Fibroblast of gingiva (primary cell): ENCODE measurements at places on chromosomes 7 and 10.
A peak's percentile ranks its signal among the peaks of the same experiment; 100 is the strongest.

GRCh38 chr10:15609246-15609645, 110.5 kb downstream of the ITGA8 start:
- peak; percentile 17 for DNase-seq

DNA sequence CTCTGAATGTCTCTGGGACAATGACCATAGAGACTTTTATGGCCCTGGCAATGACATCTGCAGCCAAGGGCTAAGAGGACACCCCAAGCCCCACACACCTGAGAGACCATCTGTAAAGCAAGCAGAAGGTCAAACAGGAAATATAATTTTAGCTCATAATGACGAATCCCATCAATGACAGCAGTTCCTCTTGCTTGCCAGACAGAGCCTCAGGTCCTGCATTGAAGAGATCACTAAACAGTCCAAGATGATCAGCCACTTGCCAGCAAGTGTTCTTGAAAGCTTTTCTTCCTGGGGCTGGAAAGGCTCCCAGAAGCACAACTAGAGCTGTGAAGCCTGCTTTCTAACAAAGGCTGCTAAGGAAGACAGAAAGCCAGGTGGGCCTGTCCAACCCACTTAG, 993.7 kb upstream of the AUTS2 start:
- no peak for DNase-seq

- DNase-seq, result no peak
Observed at GRCh38 chr10:133438711-133439273, 14.4 kb upstream of the SPRN start.

DNA sequence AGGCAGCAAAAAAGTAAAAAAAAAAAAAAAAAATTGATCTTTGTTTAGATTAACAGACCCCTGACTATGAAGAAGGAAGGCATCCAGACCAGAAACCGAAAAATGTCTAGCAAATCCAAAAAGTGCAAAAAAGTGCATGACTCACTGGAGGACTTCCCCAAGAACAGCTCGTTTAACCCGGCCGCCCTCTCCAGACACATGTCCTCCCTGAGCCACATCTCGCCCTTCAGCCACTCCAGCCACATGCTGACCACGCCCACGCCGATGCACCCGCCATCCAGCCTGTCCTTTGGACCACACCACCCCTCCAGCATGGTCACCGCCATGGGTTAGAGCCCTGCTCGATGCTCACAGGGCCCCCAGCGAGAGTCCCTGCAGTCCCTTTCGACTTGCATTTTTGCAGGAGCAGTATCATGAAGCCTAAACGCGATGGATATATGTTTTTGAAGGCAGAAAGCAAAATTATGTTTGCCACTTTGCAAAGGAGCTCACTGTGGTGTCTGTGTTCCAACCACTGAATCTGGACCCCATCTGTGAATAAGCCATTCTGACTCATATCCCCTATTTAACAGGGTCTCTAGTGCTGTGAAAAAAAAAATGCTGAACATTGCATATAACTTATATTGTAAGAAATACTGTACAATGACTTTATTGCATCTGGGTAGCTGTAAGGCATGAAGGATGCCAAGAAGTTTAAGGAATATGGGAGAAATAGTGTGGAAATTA, 19.4 kb downstream of the GATA3 start:
- DNase-seq, result no peak

DNA sequence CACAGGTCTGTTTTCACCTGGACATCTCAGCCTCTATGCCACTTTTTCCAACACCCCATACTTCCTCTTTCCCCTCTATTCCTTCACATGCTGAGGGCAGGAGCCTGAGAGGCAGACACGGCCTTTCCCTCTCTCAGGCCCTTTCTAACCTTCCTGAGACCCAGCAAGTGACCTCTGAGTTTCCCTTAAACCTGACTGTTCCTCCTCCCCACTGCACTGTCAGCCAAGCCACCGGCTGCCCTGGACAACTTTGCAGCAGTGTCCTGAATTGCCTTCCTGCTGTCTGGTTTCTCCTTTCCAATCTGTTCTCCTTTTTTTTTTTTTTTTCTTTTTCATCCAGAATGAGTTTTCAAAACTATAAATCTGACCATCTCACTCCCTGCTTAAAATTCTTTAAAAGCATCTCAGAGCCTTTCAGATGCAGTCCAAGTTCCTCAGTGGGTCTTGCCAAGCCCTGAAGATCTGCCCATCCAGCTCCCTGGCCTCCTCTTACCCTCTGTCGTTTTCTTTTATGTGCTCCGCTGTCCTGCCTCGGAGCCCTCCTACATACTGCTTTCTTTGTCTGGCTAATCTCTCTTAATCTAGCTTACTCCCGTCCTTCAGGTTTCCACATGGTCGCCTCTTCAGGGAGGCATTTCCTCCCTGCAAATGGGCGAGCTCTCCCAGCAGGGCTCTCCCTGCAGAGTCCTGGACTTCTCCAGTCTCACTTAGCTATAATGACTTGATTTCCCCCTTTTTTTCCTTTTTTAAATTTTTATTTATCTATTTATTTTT, 30.5 kb downstream of the SLC13A4 start:
- no peak for DNase-seq

DNA sequence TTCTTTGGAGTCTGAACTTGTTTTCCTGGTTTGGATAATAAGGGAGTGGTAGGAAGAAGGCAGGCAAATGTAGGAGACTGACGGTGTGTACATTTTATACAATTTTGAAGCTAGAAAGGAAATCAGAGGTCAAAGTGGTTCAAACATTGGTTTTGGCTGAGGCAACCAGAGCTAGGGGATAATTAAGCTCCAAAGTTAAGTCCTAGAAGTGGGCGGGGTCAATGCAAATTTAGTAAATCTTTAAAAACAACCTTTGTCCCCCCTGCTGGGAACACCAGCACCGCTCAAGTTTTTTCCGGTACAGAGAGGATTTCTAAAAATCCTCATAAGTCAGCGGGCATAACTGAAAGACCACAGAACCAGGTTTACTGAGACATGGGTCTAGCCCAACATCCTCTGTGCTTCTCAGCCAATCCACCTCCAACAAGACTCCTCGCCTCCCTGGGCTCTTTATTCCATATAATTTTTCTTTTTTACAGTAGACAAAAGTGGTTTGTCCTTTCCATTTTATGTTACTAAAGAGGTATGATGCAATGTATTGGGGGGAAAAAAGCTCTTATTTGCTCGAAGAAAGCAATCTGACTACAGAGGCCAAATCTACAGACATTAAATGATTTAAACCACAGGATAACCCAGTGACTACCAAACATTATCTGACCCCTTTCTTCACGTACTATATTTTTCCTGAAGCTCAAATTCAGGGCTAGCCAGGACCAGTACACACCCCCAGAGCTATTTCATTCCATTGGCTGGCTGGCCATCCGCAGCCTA, 1.6 kb downstream of the GLUD1 start:
- peak; percentile 31 for DNase-seq

GRCh38 chr10:44172883-44173607, 211.9 kb downstream of the CXCL12 start:
- DNase-seq, result no peak

GRCh38 chr10:111392159-111392558, 315.3 kb downstream of the ADRA2A start:
- no peak for DNase-seq

GRCh38 chr10:102710609-102711008, 3.6 kb downstream of the ARL3 start:
- peak; percentile 57 for DNase-seq

GRCh38 chr7:54544149-54544526, 2.0 kb downstream of the VSTM2A start:
- DNase-seq, result no peak

DNA sequence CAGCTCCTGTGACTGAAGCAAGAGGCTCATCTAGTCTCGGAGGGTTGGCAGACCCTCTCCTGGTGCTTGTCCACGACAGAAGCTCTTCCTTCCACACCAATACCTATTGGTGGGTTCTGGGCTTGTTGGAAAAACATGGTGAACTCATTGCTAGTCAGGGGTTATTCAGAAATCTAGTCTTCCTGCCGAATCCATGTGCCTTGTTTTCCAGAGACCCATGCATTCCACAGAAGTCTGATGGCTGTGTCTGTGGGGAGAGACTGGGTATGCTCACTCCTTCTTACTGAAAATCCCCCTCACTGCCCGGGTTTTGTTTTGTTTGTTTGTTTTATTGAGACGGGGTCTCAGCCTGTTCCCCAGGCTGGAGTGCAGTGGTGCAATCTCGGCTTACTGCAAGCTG, 138.3 kb downstream of the DNAJB6 start:
- DNase-seq, result no peak

DNA sequence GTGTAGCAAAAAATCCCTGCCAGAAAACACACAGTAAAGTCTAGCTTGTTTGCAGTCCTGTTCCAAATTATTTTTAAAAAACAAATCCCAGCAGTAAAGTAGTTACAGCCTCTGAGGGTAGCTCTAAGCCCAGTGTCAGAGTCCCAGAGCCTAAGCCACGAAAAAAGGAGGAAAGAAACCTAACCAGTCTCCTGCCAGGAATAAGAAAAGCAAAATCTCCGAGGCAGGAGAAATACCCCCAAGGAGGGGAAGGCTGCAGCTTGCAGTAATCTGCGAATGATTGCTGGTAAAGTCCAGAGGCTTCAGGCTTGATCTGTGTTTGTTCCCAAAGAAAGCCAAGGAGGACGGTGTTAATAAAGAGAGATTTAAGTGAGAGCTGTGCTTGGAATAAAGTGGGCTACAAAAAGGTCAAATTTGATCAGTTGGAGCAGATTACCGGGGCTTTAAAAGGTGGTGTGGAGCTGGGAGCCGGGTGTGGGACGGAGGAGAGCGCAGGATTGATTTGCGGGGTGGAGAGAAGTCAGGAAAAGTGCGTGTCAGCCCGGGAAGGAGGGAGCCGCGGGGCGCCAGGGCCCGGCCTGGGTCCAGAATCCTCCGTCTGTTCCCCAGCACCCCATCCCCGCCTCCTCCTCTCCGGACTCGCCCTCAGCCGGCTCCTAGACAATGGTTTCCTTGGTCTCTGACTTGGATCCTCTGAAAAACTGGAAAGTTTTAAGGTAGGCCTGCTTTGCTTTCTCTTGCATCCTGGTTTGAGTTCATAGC, 219.4 kb upstream of the CELF2 start:
- peak; percentile 24 for DNase-seq

GRCh38 chr10:35570397-35570796, 34.7 kb upstream of the GJD4 start:
- DNase-seq, result no peak
